Mucosa of gallbladder (tissue), 1 donor: ENCODE measurements at places on chromosomes 16 and 17. TPM values are rescaled to one million over a fixed set of nuclear protein-coding genes. Genes with fewer than 3 reads are reported as not detected.

The AMZ2 gene
- total RNA-seq: 64.7 TPM

The CD7 gene
- 12.0 TPM for total RNA-seq

The CA7 gene
- total RNA-seq: not detected

The PROCA1 gene
- total RNA-seq: 4.5 TPM

The HS3ST3B1 gene
- 4.0 TPM for total RNA-seq

The CDRT15L2 gene
- not detected for total RNA-seq

The CD300E gene
- total RNA-seq: 0.35 TPM

The TBC1D3I gene
- total RNA-seq: 1.4 TPM

The SLFN13 gene
- 29.1 TPM for total RNA-seq

The FA2H gene
- total RNA-seq: 82.2 TPM

The MC1R gene
- 8.1 TPM for total RNA-seq

The PIPOX gene
- total RNA-seq: 3.5 TPM

The TEDC2 gene
- 0.60 TPM for total RNA-seq
